Suppressor macrophage (primary cell): ENCODE measurements at places on chromosomes 6 and 20.

GRCh38 chr6:84606860-84607259, 157.5 kb downstream of the TBX18 start:
- DNase-seq, result no peak

DNA sequence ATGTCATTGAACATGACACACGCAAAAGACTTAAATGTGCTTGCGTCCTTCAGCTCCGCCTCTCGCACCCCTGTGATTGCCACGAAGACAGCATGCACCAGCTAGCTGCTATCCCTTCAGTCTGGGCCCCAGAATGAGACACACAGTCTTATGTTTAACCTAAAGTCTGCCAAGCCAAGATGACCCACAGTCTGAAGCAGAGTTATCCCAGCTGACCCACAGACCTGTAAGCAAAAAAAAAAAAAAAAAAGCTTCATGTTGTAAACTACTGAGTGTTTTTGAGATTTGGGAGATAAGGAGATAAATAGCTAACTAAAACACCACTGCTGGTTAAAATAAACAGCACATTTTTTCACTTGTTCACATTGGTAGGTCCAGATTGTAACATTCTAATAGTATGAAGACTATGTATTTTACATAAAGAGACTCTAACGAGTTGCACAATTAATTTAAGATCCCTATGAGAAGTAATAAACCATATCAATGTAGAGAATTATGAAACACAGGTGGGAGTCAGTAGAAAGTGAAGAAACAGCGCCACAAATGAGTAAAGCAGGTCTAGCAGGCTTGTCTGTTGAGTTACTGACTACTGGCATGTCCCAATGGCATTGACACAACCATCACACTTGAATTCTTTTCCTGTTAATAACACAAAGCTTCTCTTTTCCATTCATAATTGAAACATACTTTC, 47.4 kb upstream of the CCDC28A start:
- no peak for DNase-seq

DNA sequence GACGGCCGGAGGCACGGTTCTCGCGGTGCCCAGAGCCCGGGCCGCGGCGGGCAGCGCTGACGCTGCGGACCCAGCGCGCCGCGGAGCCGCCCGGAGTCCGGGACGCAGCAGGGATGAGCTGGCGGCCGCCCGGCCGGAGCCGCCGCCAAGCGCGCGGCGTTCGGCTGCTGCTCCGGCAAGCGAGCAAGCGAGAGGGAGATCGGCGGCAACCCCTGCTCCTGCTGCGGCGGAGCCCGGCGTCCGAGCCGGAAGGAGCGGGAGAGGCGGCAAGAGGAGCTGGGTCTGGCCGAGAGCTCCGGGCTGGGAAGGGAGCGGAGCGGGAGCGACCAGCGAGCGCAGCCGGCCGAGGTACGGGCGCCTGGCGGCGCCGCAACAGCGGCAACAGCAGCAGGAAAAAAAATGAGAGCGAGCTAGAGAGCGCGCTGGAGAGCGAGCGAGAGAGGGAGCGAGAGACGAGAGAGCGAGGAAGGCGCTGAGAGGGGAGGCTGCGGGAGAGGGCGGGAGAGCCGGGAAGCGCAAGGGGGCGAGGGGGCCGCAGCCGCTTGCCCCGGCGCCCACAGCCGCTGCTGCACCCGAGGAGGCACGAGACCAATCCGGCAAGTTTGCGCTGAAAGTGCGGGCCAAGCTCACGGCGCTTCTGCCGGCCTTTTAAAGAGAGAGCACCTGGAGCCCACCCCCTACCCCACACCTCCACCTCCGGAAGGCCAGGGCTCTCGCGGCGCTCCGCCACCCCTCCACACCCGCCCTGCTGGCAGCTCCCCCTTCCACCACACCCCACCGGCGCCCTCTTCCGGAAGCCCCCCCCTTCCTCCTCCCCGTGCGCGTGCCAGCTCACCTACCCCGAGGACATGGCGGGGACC, 496 bp downstream of the GRM4 start:
- DNase-seq, result peak; percentile 17

DNA sequence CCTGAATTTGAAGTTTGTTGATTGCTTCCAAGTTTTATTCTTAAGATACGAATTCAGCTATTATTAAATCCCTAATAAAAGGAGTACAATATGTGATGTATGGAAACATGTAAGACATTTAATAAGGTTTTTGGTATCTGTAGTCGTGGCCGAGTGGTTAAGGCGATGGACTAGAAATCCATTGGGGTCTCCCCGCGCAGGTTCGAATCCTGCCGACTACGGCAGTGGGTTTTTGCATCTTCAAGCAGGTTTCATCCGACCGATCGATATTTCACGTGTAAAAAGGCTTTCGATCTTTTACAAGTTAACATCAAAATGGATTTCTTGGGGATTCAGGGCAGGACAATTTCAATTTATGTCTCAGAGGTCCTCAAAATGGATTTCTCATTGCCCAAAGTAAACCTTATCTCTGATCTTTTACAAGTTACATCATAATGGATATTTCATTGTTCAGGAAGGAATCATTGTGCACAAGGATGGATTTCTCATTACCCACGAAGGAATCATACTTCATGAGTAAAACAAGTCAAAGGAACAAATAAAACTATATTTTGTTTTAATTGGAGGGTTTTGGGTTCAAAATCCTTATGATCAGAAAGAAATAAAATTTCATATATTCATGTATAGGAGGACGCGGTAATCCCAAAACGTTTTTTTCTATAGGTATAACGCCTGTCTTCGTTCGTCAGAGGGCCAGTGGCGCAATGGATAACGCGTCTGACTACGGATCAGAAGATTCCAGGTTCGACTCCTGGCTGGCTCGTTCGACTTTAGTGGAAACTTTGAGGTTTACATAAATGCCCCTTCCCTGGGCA, 37.3 kb upstream of the BTN3A2 start:
- DNase-seq, result peak; percentile 60

GRCh38 chr6:108115598-108116058, 41.1 kb upstream of the OSTM1 start:
- peak; percentile 46 for DNase-seq

- no peak for DNase-seq
These were observed 14.1 kb downstream of the FKBP5 start for GRCh38 chr6:35674594-35674993.

- DNase-seq, result peak; percentile 66
These were observed 207.9 kb downstream of the MYLK4 start for GRCh38 chr6:2542858-2543218.

DNA sequence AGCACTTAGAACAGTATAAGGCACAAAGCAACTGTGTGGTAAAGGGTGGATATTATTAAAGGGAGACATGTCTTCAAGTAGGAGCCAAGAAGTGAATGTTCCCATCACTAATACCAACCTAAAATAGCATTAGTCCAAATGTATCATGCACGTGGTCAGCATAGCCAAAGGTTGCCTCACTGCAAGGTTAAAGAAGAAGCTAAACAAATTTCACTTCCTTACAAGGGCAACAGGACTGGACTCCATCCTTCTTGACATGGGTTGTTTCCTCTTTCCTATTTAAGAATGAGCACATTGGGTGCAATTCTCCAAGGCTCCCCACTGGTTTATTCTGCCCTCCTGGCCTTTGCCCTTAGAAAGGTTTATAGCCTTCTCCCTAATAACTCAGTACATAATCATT, 186.7 kb downstream of the PHACTR1 start:
- peak; percentile 72 for DNase-seq

GRCh38 chr6:141326426-141326825, 806.3 kb upstream of the GJE1 start:
- peak; percentile 52 for DNase-seq

DNA sequence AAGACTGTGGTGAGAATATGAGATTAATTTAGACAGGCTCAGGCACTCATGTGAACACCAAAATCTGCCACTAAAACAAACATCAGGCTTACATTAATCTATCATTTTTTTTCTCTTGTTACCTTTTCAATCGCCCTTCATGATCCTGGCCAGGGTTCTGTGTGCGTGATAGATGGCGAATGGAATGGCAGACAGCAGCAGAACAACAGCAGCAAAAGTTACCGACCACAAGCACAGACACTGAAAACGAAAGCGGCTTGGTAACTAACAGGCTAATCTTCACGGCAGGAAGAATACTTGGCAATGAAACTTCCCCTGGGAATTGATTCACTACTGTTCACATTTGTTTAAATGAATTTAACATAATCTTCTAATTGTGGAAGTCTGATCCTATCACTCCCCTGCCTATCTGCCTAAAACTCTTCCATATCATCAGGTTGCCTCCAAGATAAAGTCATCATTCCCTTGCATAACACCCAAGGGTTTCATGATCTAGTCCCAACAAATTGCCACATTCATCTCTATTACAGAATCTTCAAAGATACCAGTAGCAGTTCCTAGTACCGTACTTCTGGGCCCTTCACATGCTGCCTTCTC, 28.7 kb downstream of the PTPRK start:
- DNase-seq, result no peak

DNA sequence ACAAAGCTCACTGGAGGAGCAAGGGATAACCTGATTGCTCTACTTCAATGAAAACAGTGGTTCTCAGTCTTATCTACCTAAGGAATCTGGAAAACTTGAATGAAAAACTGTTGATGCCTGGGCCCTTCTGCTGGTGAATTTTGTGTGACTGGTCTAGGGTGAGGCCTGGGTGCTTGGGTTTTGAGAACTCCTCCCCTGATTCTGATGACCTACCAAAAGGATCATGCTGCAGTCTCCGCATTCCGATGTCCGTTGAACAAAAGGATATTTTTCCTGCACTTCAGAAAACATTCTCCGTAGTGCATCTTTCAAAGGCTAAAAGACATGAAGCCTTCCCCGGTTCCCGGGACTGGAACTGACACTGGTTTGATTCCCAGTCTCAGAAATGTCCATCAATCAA, 157.9 kb downstream of the SYNDIG1 start:
- DNase-seq, result no peak

DNA sequence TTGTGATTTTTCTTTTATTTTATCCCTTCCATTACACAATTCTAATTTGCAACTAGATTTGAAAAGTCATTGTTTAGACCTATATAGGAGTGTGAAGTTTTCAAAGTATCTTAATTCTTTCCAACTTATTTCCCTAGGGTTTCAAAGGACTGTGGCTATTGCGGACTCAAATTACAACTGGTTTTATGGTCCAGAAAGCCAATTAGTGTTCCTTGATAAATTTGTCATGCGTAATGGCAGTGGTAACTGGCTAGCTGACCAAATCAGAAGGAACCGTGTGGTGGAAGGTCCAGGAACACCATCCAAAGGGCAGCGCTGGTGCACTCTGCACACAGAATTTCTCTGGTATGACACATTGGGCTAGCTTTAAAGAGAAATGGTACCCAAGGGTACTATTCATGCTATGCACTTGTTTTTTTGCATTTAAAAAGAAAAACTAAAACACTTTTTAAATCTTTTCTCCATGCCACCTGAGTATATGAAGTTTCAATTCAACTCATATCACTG, 27.9 kb upstream of the CALHM6 start:
- no peak for DNase-seq

DNA sequence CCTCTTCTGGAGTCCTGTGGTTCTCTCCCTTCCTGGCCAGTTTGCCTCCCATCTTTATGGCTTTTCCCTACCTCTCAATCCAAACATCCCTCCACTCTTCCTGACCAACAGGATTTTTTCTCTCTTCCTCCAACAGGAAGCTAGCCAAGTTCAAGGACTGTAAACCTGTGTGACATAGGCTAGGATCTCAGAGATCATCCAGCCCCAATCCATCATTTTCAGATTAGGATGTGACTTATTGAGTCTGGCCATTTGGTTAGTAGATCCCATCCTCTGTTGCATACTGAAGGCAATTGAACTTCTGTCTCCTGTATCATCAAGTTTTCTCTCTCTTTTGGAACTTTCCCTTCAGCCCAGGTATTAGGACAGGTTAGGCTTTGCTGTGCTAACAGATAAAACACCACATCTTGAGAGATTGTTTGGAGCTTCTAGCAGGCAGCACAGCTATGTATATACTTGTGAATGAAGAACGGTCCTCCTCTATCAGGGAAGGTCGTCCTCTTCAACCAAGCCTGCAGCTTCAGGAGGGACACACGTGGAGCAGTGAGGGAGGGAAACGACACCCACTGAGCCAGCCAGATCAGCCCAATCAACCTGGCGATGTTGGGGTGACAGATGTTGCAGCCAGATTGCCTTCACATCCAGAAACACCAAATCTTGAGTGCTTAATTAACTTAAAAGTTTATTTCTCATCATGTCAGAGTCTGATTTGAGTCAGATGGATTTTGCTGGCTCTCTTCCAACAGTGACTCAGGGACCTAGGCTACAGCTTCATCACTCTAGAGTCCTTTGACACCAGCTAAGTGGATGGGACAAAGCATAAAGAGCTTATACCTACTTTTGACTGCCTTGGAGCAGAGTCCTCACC, 106.8 kb downstream of the GJA10 start:
- DNase-seq, result peak; percentile 23

DNA sequence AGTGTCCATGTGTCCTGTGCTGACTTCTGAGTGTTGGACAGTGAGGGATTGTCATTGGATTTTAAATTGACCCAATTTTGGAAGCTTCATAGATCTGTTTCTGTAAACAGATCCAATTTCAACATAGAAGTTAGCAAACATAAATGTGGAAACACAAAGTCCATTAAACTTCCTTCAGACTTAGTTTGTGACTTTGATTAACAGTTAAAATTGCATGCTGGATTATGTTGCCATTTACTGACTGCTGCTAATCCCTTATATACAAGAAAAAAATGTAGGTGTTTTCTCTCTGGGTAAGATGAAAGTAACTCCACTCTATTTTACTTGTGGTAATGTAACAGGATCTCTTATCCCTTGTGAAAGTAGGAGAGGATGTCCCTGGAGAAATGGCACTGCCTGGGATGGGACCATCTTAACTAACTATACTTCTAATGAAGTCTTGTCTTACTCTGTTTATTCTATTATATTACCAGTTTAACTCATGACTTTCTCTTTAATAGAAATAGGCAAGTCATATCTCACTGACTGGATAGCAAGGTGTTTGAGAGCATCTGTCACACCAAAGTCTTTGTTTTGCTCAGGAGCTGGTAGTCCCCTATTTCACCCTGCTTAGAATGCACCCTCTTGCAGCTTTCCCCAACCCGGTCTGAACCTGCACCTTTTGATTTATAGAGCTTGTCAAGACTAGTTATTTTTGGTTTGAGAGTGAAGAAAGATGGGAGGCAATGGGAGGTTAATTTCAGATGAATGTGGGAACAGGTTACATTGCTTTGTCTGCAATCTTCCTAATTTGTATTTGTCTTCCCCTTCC, 7.2 kb downstream of the TPX2 start:
- no peak for DNase-seq

DNA sequence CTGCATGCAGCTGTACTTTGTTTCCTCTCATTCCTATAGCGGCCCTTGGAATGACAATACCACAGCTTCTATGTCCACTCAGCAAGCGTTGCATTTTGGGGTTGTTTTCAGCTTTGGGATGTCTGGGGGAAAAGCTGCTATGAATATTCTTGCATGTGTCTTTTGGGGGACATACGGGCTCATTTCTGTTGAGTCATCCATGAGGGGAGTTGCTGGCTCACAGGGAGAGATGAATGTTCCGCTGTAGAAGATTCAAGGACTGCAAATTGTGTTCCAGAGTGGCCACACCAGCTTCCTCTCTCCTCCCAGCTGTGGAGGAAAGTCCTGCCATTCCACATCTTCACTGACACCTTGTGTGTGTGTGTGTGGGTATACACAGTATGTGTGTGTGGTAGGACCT, 43.3 kb downstream of the TGM2 start:
- DNase-seq, result no peak

- no peak for DNase-seq
These were observed 489.7 kb downstream of the QKI start for GRCh38 chr6:163904186-163904585.
